ENCODE measurements at places on chromosomes 2 and 18. TPM values are rescaled to one million over a fixed set of nuclear protein-coding genes. Genes with fewer than 3 reads are reported as not detected.

The MLPH gene
- total RNA-seq: 14.2 TPM

The LAMA1 gene
- 18.3 TPM for total RNA-seq

The TCF23 gene
- total RNA-seq: not detected

The UNC80 gene
- 0.27 TPM for total RNA-seq

The SMAD4 gene
- total RNA-seq: 87.7 TPM

The KLHL14 gene
- total RNA-seq: 0.43 TPM

The ABCG5 gene
- not detected for total RNA-seq

- no peak for DNase-seq
Observed at GRCh38 chr2:9690716-9691498, 60.1 kb upstream of the YWHAQ start.

- no peak for DNase-seq
Observed at GRCh38 chr18:32769586-32770053, 3.2 kb downstream of the KLHL14 start.

GRCh38 chr2:110897966-110898365 is 165.6 kb downstream of the ACOXL start:
- no peak for DNase-seq

DNA sequence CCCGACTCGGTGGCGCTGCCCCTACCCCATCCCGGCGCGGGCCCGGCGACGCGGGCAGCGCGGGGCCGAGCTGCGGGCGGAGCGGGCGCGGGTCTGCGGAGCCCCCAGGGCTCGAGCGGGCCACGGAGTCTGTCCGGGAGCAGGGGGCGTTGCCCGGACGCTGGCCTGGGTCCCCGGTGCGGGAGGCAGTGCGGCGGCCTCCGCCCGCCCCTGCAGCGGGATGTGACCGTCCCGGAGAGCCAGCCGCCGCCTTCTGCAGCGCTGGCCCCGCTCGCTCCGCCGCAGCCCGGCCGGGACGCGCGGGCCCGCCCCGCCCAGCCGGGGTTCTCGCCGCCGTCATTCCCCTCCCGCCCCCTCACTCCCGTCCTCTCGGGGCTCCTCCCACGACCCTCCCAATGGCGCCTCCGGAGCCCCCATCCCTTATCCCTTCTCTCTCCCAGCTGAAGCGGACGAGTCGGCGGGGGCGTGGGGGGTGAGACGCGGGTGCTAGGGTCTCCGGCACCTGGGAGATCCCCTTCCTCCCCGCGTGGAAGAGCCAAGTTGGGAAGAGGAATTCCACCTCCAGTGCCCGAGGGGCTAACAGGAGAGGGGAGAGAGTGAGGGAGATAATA is at the start of gene FNDC4:
FNDC4 (minus strand) TSS at position 257 of the 611 bp plus-strand sequence. CDS start 521 bp downstream, outside the sequence.
- DNase-seq: no peak

GRCh38 chr2:70663411-70663810 is 104.6 kb downstream of the ADD2 start:
- no peak for DNase-seq

DNA sequence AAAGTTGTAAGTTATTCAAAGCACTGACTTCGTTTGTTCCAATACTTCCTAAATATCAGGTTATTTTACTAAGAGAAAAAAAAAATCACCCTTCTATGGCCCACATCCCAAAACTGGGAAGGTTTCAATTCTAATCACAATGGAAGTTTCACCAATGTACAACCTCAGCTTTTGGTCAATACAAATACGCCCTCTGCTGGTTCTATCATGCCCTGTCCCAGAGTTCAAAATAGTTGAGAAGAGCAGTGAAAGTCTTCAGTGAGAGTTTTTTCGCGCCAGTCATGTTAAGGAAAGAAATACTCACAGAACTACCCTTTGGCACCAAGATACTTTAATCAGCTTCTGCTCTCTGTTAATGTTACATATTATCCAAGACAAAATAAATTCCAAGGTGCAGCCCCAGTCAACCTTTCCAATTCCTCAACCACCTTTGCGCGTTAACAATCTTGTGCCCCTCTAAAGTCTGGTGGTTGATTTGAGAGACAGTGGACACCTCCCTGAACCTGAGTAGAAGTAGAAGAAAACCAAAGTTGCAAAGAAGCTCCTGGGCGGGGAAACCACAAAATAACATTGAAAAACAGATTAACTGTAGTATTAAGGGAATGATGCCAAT is 59.9 kb downstream of the SUMO1 start:
- DNase-seq: peak; percentile 47

DNA sequence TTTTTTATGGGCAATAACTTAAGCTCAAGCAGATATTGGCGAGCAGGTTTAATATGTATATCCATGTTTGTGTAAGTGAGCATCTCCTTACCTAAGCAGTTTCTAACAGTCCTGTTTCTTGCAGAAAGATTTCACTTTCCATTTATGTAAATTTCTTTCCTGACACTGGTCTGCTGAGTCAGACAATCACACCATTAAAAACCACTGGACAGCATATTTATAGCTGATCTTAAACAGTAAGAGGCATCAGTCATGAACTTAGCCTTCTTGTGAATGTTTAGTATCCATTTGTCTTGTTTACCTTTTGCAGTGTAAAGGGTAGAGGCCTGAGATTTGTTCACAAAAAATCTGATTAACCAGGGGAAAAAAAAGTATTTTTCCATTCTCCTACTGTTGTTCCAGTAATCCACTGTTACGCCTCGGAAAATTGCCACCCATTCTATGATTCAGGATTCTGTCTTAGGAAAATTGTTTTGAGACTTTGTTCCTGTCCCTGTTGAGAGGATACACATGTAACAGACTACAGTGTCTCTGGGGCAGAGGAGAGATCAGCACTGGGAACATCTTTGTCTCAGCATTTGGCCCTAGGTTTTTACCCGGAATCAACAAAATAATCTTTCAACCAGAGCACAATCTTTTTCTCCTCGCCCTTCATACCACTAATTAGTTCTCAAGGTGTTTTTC is 521.0 kb upstream of the NRP2 start:
- DNase-seq: peak; percentile 11

GRCh38 chr2:181334158-181334826 is 122.9 kb upstream of the ITGA4 start:
- no peak for DNase-seq

DNA sequence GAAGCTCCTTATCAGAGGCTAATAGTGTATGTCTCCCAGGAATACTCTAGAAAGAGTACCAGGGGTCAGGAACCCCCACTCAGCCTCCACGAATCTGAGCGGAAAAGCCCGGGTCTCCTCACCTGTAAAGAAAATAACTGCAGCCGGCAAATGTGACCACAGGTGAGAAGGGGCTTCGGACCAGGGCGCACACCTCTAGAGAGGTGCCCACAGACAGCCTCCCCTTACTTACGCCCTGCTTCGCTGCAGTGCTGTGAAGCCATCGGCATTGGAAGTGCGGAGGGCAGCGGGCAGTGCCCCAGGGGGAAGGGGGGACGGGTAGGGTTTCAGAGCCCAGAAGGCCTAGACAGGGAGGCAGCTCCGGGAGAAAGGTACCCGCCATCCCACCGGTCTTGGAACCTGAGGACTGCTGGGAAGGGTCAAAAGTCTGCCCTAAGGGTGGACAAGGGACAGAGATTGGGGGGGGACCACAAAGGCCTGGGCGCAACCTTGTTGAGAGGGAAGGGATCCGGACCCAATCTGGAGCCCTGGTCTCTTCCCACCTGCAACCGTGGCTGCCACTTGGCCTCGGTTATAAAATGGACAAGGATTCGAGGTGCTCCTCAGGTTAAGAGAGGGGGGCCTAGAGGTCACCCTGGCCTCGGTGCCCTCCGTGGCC is 642 bp upstream of the STEAP3 start:
- DNase-seq: no peak

GRCh38 chr2:172098287-172098649 is 4.4 kb downstream of the DLX2 start:
- no peak for DNase-seq

Measured in astrocyte (in vitro differentiated cells and primary cell).